Esophagus squamous epithelium (tissue), 5 donors: ENCODE measurements at places on chromosomes 2 and 18.

- DNase-seq, result no peak
Observed at GRCh38 chr2:106089611-106090010, 104.5 kb downstream of the UXS1 start.

DNA sequence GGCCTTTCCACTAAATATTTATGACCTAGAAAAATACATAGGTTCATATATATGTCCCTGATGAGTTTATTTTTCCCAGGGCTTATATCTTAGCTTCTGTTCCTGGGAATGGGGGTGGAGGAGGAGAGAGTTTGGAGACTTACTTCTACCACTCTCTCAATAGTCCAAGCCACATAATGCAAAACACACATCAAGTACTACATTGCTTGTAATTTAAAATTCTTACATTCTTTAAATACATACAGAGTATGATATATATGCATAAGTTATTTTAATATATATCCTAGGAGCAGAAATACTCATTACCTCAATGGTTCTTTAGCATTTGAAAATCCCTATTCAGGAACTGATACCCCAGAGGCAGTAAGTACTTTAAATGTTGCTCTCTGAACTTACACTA is 73.2 kb upstream of the MYL1 start:
- no peak for DNase-seq

DNA sequence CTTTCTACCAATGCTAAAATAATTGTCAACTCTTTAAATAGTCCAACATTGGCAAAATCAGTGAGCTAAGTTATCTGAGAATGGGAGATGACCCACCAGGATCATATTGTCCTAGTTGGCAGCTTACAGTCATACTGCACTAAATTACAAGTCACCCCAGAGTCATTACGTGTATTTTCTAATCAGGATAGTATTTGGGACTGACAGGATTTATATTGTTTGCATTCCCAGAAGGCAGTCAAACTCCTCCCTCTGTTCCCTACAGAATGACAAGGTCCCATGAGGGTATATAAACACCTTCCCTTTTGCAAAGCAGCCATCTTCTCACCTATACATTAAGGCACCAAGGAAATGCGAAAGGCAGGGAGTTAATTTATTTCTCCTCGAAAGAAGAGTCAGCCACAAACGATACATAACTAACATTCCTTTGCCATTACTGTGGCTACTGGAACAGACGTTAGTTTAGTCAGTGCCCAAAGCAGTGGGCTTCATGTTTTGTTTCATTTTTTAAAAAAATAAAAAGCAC is 125.3 kb downstream of the ANTXR1 start:
- DNase-seq, result no peak

DNA sequence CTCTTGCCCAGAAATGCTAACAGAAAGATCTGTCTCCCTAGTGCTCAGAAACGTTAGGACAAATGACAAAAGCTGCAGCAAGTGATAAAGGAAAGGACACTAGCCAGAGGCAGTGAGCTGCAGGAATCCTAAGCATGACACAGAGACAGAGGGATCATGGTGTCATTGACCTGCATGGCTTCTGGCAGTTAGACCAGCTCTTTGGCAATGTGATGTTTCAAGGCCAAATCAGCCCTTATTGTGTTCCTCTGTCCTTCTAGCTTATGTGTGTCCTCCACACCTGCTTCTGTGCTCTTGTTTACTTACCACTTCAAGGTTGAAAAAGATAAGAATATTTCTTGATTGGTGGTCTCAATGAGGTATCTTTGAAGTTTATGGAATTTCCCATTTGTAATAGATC is 120.8 kb downstream of the RHBDD1 start:
- DNase-seq, result no peak

- DNase-seq, result no peak
Observed at GRCh38 chr2:112884869-112885505, 26.0 kb upstream of the IL37 start.

GRCh38 chr2:230888824-230889400 is 24.2 kb downstream of the ITM2C start:
- no peak for DNase-seq

DNA sequence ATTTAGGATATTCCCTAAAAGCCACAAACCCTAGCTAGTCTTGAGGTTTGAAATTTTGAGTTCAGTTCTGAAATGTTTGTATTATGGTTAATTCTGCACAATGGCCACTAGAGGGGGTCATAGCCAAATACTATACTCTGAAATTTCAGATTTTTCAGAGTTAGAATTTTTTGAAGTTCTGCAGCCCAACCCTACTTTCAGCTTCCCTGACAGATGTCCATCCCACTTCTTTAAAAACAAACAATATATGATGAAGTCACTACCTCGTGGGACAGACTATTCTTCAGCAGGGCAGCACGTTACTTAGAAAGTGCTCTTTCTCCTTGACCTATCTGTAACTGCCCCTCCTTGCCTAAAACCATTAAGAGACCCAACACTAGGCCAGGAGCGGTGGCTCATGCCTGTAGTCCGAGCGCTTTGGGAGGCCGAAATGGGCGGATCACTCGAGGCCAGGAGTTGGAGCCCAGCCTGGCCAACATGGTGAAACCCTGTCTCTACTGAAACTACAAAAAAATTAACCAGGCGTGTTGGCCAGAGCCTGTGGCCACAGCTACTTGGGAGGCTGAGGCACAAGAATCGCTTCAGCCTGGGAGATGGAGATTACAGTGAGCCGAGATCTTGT is 48.2 kb upstream of the PAPOLG start:
- DNase-seq, result no peak

- no peak for DNase-seq
Observed at GRCh38 chr2:219158586-219158985, 2.0 kb downstream of the NHEJ1 start.

GRCh38 chr18:35289727-35290093 is 319 bp downstream of the ZSCAN30 start:
- DNase-seq, result no peak

DNA sequence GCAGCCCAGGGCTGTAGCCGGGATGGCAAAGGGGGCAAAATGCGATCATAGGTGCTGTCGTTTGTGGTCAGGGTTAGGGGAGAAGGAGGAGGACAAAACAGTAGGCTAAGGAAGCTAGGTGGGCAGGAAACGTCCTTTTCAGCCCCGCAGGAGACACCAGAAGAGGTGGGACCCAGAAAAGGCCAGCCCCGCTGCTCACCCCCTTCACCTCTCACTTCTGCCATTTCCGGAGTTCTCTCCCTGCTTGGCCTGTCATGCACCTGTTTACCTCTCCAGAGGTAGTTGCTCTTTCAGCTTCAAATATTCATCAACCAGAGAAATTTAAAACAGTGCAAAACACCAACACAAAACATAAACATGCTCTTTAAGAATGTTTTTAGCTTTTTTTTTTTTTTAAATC is 849 bp downstream of the AQP4 start:
- no peak for DNase-seq

DNA sequence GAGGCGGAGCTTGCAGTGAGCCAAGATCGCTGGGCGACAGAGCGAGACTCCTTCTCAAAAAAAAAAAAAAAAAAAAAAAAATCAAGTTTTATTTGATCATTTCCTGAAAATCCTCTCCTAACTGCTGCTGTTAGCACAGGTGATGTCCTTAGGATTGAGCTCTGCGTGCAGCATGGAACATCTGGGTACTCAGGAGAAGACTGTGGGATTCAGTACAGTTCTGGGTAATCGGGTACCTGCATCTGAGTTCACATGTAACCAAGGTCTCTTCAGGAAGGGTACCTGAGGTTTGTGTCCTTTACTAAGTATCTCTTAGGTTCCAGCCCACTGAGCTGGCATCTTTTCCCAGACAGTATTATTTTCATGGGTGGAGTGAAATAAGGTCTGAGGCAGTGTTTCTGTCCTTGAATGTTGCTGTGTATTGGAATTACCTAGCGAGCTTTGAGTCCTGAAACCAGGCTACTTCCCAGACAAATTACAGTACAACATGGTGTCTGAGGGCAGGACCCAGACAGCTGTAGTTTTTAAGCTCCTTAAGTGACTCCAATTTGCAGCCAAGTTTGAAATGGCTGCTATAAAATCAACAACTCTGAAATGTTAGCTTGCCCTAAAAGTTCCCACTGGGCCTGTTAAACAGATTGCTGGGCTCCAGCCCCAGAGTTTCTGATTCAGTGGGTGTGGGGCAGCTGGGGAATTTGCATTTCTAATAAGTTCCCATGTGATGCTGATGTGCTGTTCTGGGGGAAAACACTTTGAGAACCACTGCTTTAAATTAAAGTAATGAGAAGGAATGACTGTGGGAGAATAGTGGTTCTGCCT is 120.5 kb downstream of the PMAIP1 start:
- no peak for DNase-seq

DNA sequence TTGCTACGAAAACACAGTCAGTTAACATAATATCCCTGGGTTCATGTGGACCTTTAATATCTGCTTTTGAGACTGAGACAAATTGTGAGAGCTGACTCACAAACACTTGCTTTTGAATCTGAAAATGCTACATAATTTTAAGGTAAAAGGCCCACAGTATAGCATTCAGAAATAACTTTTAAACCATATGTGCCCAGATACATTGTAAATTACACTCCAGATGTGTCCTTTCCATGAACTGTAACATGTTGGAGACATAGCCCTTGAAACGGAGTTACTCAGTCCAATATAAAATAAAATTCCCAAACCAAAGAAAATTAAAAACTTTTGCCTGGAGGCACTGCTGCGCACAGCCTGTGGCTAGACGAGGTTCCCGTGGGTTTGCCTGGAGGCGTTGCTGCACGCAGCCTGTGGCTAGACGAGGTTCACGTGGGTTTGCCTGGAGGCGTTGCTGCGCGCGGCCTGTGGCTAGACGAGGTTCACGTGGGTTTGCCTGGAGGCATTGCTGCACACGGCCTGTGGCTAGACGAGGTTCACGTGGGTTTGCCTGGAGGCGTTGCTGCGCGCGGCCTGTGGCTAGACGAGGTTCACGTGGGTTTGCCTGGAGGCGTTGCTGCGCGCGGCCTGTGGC is 131.9 kb upstream of the ALKAL2 start:
- no peak for DNase-seq

DNA sequence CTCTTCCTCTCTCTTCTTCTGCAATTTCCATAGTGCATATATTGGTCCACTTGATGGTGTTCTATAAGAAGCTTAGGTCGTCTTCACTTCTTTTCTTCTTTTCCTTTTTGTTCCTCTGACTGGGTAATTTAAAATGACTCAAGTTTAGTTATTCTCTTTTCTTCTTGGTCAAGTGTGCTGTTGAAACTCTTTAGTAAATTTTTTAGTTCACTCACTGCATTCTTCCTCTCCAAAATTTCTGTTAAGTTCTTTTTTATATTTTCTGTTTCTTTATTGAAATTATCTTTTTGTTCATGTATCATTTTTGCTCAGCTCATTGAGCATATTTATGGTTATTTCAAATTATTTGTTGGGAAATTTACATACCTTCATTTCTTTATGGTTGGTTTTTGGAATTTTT is 32.7 kb upstream of the ZSWIM2 start:
- no peak for DNase-seq

DNA sequence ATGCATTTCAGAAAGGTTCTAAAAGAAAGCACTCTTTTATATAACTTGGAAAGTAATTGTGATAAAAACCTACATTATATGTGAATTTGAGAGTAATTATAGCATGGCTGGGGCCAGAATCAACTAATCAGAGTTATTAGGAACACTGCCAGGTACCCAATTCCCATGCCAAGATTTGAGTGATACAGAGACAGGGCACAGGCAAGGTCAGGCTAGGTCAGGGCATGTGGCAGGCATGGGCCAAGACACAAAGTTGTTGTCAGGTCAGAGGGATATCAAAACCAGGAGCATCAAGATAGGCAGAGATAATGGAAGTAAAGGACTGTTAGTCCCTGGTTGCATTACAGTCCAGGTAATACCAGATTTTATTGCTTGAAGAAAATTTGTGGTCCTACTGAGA is 87.4 kb downstream of the MYO3B start:
- no peak for DNase-seq

GRCh38 chr2:139790807-139791752 is 1010.9 kb upstream of the NXPH2 start:
- no peak for DNase-seq

GRCh38 chr2:45285311-45285710 is 276.1 kb upstream of the SIX2 start:
- no peak for DNase-seq

- DNase-seq, result no peak
Observed at GRCh38 chr2:144152817-144153271, 367.1 kb downstream of the ZEB2 start.

DNA sequence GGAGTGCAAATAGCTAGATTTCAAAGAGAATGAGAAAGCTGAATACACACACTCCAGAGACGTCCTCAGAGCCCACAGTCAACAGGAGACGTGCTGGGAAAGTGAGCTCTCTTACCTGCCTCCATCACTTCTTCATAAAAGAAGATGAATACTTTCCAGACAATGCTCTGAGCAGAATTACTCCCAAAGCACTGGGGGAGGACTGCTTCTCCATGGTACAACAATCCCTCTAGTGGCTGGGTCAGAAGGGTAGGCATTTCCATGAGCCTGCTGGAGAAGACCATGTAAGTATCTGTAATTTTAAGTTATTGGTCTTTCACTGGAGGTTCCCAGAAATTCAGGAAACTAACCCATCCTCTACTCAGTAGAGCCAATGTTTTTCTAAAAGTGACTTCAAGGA is 190.3 kb downstream of the RBM43 start:
- DNase-seq, result no peak

GRCh38 chr18:76495435-76496193 is 572 bp upstream of the ZNF516 start:
- no peak for DNase-seq

GRCh38 chr2:147255812-147256211 is 589.0 kb upstream of the ACVR2A start:
- no peak for DNase-seq

DNA sequence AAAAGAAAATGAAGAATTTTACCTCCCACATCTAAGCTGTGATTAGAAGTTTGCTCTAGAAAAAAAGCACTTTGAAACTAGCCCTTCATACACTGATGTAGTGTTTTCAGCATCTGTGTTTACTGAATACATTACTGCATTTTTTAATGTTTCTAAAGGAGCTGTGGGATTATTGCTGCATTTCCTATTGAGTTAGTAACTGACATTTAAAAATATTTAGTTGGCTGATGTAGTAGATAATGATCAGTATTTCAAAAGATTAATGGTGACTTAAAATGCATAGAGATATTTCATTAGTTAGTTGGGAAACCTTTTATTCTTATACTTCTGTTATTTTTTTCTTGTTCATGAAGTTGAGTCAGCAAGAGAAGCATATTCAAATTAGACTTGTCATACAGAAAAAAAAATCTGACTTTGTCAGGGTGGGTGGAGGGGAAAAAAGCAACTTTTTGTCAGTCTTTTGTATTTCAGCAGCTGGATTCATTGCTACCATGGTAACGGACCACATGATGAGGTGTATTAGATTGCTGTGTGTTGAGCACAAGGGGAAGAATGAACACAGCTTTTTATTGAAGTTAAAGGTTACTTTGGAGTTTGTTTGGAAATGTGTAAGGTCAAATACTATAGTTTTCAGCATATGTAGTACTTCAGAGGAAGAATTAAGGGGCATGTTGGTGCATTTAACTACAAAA is at the start of gene DTNA:
DTNA (plus strand) TSS at position 549 of the 692 bp plus-strand sequence. CDS start 45,679 bp downstream, outside the sequence.
- DNase-seq, result no peak
